NCI-H748 treated with DMSO at 0.1 percent for 48 hours (cell line): ENCODE measurements at places on chromosomes 2 and 18.
A peak's percentile ranks its signal among the peaks of the same experiment; 100 is the strongest.

DNA sequence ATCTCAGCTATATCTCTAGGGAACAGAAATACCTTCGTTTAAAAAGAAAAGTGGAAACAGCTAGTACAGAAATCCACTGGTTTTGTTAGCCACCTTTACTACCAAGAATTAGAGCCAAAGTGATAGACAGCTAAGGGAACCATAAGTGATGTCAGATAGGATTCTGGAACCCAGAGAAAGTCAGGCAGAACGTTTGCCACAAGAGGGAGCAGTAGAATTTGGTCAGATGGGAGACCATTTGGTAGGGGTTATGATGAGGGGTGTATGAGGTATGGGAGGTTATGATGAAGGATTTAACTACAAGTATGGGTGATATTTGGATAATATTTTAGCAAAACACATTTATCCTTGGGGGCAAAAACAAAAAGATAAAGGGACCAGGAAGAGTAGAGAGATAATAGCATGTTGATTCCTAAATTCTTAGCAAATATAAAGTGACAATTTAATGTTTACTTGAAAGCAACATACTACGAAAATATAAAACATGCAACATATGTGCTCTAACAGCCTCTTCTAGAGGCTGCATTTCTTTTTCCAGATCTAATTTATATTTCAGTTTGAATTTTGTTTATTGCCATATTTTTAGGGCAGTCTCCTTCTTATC lies 3.3 kb downstream of the SLC8A1 start:
- peak; percentile 72 for DNase-seq

DNA sequence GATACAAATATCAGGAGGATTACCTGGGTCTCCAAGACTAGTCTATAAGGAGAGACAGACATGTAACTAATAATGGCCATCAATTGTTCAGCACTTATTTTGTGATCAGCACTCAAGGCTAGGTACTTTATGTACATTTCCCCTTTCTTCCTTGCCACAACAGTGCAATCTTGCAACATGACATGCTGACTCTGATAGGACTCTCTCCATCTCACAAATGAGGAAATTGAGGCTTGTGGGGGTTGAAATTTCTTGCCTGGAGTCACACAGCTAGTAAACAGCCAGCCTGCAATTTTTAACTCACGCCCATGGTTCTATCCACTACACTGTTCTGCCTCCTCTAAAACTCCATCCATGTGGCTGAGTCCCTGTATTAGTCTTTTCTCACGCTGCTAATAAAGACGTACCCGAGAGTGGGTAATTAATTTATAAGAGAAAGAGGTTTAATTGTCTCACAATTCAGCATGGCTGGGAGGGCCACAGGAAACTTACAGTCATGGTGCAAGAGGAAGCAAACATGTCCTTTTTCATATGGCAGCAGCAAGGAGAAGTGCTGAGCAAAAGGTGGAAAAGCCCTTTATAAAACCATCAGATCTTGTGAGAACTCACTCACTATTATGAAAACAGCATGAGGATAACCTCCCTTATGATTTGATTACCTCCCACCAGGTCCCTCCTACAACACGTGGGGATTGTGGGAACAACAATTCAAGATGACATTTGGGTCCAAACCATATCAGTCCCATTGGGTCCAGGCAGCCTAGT lies 302.4 kb downstream of the PLCL1 start:
- no peak for DNase-seq

DNA sequence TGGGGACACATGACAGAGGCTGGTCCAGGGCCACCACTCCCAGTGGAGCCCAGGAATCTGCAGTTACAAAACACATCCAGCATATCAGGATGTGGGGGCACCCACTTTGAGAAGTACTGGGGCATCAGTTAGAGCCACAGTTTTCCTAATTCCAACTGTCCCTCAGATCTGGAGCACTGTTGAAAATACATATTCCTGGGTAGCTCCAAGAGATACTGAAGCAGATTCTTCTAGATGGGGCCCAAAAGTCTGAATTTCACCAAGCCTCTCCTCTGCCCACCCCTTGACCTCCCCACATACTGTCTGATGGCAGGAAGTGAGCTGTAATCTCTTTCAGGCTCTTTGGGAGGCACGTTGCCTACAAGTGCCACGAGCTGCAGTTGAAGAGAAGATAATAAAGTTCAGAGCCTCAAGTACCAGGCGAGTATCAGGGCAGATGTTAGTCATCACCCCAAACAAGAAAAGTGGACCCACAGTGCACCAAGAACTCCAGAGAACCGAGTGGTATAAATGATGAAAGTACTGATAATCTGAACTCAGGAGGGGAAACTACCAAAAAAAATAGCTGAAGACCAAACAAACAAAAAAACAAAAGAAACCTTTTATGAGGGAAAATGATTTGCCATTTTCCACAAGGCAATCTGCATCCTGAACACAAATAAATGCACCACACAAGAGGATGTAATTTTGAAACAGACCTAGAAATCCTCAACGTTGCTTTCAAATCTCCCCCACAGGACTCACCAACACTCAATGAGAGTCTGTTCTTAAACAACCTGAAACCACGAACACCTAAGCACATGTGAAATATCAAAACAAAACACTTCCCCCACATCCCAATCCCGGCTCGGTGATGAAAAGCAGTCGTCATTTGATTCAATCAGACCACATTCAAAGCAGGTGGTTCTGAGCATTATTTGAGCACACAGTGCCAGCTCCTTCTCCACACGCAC lies 98.7 kb downstream of the TCF4 start:
- DNase-seq: peak; percentile 76

GRCh38 chr2:232492236-232492848 lies 4.7 kb upstream of the ECEL1 start:
- DNase-seq: no peak

- no peak for DNase-seq
Observed at GRCh38 chr2:64988420-64989125, 626 bp upstream of the SLC1A4 start.
